Stimulated activated effector memory CD8-positive, alpha-beta T cell treated with anti-CD3 and anti-CD28 coated beads, Interleukin-12 subunit alpha, Interleukin-12 subunit beta, amount 100 ng/mL, for 72 hours (primary cell): ENCODE measurements at places on chromosomes 5 and 9.

DNA sequence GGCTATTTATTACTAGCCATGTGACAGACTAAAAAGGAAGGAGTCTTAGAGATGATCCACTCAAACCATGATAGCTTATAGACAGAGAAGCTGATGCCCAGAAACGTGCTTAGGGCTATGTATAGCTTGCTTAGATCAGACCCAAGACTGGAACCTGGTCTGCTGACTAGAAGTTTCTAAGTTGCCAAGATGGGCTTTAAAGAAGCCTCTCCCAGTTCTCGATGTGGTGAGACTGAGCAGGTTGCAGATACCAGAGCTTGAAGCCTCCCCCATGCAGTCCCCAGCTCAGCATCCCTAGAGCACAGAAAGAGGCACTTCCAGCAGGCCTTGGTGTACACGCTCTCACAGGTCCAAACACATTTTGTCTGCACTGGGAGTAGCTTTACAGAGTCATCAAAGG lies 51.1 kb upstream of the ATP10B start:
- no peak for DNase-seq

GRCh38 chr9:104774831-104775573 lies 11.1 kb downstream of the NIPSNAP3B start:
- DNase-seq, result no peak

- DNase-seq, result no peak
Measured at GRCh38 chr9:104304925-104305324, 199.1 kb upstream of the OR13F1 start.

- no peak for DNase-seq
Measured at GRCh38 chr5:116814626-116815385, 240.2 kb upstream of the SEMA6A start.

GRCh38 chr5:147686421-147686820 lies 96.1 kb downstream of the JAKMIP2 start:
- DNase-seq, result no peak

- DNase-seq, result no peak
Measured at GRCh38 chr9:113563826-113564497, 100.4 kb downstream of the RGS3 start.

DNA sequence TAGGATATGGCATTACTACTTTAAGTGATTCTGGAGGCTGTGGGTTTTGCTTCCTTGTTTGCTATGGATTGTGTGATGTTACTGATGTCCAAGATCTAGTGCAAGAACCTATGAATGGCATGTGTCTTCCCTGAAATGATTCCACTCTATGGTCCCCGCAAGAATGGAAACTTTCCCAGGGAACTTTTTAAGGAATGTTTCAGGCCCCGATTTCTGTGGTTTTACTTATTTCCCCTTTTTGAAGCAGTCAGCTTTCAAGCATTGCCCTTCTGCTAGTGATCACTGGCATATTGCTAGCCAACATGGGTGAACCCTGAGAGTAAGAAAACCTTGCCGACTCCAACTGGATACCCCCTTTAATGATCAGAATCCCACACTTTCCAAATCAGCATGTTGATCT lies 26.6 kb upstream of the CD180 start:
- DNase-seq, result no peak

GRCh38 chr5:28249771-28250415 lies 1211.5 kb upstream of the CDH9 start:
- no peak for DNase-seq

GRCh38 chr5:50441493-50441955 lies 436 bp upstream of the EMB start:
- no peak for DNase-seq

- DNase-seq, result peak; percentile 34
Measured at GRCh38 chr5:1793301-1793740, 6.3 kb downstream of the MRPL36 start.

GRCh38 chr5:71482132-71482531 lies 26.7 kb downstream of the BDP1 start:
- DNase-seq, result no peak

- no peak for DNase-seq
Measured at GRCh38 chr5:80798633-80799032, 143.8 kb upstream of the DHFR start.

DNA sequence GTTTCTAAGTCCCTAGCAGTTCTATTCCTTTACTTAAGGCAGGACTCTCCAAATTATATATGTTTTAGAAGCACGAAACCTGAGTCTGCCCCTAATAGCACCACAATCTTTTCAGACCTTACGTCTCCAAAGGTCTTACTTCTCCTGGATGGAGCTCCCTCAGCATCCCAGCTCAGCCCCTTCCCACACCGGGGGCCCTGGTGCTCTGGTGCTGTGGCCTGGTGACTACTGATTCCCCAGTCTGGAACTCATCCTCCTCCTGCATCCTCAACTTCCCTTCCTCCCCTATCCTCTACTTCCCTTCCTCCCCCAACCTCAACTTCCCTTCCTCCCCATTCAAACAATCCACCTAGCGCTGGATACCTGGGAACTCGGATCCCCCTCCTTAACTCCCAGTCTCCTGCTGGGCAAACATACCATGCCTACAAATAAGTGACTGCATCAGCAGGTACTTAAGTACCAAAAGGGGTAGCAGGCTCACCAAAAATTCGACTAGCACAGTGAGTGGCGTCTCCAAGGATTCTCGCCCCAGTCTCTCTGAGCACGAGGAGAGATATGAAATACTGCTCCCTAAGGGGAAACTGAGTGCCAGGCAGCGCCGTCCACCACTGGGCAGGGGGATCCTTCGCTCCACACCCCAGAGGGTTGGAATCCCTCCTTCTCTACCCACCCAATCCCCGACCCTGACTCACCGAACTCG lies 831 bp downstream of the IGFBPL1 start:
- no peak for DNase-seq

DNA sequence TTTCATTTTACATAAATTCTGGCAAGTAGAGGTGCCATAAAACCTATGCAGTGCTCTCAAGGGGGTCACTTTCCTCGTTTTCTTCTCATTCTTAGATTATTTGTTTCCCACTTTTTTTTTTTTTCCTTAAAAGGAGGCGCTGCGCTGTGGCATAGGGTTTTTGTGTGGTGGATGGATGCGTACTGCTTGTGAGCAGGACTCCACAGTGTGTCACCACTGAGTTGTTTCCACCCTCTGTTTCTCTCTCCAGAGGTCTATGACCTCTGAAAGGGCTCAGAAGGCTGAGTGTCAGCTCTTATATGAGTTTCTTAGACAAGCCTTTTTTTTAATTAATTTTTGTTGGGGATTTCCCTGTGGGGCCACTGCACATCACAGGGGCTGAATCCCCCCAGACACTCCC lies 13.6 kb upstream of the CLTB start:
- no peak for DNase-seq

- DNase-seq, result no peak
Measured at GRCh38 chr5:167726642-167727041, 564.8 kb upstream of the WWC1 start.

DNA sequence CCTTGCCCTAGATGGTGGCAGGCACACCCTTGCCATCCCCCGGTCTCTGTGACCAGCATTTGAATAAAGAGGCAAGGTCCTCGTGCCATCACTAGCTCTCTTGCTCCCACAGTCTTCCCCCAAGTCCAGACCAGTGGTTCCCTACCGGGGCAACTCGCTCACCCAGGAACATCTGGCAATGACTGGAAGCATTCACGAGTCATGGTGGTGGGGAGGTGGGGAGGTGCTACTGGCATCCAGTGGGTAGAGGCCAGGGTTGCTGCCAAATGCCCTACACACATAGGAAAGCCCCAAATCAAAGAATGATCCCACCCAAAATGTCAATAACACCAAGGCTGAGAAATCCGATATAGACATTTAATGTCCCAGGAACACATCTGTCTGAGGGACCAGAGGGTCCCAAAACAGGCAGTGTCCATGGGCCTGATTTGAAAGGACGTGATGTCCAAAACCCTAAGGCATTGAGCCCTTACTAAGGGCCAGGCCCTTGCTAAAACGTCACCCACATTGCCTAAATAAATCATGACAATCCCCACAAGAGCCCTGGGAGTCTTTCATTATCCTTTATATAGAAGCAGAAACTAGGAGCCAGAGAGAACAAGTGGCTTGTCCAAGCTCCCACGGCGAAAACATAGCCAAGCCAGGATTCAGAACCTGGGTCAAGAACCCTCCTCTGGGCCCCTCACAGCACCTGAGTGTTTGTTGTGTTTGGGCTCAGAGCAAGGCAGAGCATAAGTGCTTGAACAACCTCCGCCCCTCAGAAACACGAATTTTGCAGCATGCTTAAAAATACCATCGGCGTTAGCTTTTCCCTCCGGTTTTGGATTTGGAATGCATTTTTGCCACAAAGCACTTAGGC lies 119.3 kb upstream of the WWC1 start:
- DNase-seq, result no peak

GRCh38 chr9:9942764-9943424 lies 669.9 kb downstream of the PTPRD start:
- DNase-seq, result peak; percentile 61

- DNase-seq, result no peak
Measured at GRCh38 chr5:24633715-24634325, 11.0 kb downstream of the CDH10 start.

GRCh38 chr9:113531919-113532808 lies 68.6 kb downstream of the RGS3 start:
- no peak for DNase-seq

GRCh38 chr5:40981420-40981819 lies 72.1 kb downstream of the C7 start:
- DNase-seq, result no peak

DNA sequence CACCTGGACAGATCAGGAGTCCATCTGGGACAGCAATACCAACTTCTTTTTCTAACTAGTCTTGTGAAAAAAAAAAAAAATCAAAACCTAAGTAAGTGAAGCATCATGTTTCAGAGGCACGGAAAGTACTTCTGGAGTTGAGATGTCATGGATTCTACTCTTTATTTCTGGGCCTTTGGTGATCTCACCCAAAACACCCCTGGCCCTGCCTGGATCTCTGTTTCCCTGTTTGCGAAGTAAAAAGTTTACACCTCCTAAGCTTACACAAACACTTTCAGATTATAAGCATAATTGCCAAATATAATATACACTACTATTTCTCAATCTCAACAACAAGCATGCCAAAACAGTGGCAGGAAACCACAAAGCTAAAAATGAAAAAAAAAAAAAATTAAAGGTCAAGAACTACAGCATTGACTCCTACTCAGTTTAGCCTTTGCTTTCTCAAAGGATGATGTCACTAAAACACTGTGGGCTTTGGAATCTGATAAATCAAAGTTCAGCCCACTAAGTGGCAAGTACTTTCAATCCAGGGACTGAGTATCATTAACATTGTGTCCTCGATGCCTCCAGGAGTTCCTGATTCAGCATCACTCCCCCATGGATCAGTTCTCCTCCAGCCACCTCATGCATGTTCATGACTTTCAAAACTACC lies 291.9 kb downstream of the NFIB start:
- no peak for DNase-seq
